EH (cell line): ENCODE measurements at places on chromosomes 7 and 10.

- no peak for DNase-seq
Observed at GRCh38 chr7:114830952-114831351, 90.9 kb upstream of the MDFIC start.

DNA sequence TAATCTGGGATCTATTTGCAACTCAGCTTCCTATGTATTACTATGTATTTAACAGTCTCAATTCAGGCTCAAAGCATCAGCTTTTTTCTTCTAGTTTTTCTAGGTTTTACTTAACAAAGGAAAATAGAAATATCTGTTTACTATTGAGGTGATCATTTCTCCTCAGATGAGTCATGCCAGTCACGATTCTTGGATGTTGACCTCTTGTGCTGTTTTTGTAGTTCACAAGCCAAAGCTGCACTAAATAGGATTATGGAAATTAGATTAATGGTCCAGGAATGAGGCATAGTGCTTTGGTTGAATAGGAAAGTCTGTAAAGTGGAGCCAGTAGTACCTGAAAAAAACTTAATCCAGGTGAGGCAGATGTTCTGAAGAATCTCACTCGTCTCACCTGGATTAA lies 198.3 kb upstream of the KAT6B start:
- no peak for DNase-seq

GRCh38 chr7:49631071-49631815 lies 142.2 kb upstream of the VWC2 start:
- DNase-seq, result no peak

DNA sequence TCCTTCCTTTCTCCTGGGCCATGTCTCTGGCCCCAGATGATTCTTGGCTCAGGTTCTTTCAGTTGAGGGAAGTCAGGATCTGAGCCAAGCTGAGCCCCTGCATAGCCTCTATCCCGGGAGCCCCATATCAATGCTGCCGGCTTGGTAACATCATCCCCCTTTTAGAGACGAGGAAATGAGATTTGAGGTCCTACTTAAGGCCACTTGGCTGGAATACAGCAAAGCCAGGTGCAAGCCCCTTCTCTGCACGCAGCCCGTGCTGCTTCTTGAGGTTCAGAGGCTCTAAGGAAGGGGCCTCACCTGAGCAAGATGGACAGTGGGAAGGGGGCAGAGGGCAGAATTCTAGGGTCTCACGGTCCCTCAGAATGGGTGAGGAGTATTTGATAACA lies 2.4 kb upstream of the IRF5 start:
- no peak for DNase-seq
